Activated CD4-positive, alpha-beta T cell treated with anti-CD3 and anti-CD28 coated beads, Interleukin-2, amount 10 ng/mL, durations not matched to agents 7 days and 5 days (primary cell): ENCODE measurements at places on chromosomes 1 and 21.

GRCh38 chr1:2470290-2471158, 5.6 kb upstream of the PLCH2 start:
- DNase-seq, result no peak

- DNase-seq, result no peak
These were observed 43.3 kb downstream of the SLC37A1 start for GRCh38 chr21:42556960-42557359.

DNA sequence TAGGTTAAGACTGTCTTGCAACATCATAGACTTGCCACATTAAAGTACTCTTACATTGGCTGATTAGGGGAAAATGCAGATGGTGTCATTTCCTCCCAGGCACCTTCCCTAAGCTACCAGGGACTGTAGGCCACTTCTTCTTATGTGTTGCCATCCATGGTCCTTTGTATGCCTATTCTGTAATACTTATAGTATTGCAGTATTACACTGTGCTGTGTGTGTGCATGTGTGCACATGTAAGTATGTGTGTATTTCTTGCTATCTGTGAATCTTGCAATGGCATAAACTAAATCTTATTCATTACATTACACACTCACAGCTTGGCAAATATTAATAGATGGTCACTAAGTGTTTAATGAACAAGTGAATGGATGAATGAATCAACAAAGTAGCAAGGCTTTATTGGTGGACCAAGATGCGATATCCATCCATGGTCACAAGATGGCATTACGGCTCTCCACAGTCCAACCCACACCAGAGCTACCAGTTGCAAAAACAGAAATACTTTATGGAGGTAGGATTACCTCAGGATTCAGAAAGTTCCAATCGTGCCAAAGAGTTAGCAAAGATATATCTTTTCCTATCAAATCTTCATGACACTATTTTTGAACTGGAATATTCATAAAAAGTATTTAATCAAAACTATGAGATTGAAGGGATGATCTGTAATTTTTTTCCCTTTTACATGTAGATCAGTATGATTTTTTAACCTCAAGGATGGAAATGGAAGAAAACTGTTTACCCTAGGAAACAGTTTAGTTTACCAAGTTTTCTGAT, 160.2 kb downstream of the DENND1B start:
- peak; percentile 25 for DNase-seq

DNA sequence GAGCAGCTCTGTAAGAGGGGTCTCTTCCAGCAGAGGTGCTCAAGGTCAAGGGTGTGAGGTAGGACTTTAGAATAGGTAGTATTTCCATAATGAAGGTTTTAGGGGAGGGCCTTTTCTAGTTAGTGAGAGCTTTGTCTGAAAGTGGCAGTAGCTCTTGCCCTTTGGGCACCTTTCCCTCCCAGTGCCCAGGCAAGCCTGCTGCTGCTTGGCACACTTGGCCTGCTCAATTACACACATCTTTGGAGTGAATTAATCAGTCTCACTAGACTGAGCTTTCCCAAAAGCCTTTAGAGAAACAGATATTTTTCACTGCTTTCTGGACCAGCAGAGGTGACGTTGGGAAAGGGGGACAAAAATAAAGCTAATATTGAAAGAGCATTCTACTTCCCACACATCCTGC, 48.0 kb downstream of the MAB21L3 start:
- DNase-seq, result no peak

DNA sequence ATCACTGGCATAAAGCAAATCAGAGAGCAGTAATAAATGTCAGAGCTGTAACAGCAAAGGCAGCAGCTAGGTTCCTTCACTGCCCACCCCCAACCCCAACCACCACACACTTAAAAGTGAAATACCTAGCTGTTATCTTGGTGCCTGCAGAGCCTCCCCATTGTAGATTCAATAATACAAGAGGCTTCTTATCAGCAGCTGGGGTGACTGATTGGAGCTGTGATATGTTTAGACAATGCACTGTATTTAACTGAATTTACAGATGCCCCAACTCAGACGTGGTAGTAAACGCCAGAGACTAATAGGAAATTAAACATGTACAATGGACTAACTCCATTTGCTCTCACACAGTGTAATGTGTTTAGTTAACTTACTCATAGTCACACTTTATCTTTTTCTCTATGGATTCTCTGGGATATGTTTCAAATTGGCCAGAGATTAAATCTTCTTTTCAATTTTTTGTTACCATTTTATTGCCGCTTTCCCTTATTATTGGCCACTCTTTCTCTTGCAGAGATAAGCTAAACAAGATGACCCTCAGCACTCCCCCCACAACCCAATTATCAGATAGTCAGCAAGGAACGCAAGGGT, 117.1 kb downstream of the ESRRG start:
- DNase-seq, result no peak

DNA sequence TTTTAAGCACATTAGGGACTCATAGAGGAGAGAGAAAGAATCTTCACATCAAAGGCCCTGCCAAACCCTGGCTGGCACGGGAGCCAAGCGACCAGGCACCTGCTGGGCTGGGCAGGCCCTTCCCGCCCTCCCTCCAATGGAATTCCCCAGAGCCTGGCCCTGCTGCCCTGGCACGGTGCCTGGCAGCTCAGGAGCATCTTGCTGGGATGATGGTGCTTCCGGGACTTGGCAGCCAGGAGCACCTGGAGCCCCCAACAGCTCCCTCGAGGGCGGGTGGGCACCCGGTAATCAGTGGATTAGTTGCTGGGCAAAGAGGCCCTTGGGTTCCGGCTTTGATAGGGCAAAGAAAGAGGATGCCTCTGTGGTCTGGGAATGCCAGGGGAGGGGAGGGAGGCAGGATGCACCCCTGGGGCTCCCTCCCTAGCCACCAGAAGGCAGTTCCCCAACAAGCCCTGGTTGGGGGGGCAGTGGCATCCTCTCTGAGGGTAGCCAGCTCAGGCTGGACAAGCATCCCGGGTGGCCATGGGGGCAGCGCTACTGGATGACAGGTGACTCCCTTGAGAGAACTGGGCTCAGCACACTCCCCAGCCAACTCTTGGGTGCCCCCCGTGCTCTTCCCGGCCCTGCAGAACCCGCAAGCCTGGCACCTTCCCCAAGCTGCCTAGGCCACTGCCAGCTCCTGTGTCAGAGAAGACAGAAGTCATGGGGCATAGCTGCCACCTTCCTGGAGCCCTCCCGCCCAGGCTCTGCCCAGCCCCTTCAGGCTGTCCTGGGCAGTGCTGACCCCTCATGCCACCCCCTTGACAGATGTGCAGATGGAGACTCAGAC, 26.4 kb downstream of the KRTAP10-1 start:
- DNase-seq, result no peak

DNA sequence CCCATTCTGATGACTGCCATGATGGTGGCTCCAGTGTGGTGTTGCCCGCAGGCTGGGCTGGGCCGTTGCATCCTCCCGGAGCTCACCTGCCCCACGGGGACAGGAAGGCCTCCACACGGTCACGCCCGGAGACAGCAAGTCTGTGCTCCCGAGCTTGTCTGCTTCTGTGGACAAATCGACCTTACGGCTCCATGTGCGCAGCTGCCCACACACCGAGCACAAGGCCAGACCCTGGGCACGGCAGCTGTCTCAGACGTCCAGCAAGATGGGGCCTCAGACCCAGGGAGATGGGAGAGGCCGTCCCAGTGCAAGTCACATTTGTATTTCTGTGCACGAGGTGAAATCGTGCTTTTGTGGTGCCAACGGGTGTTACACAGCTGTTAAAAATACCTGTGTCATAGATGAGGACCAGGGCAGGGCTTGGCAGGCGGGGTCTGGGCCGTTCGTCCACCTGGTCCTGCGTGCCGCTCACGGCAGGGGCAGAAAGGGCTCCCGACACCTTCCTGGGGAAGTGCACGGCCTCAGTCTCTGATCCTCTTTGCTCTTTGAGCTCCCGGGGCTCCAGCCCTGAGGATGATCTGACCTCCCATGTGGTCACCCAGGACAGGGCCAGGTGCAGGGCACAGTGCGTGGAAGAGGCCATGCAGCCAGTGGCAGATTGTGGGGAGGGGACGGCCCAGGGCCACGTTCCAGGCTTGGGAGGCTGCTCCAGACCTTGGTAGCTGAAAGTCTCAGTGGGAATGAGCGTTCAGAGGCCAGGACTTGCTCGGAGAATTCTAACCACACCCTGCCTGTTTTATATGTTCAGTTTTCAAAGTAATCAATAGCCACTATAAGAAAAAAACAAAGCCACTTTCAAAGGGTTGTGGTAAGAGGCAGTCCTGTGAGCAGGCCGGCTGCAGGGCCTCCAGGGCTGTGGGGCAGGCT, 13.5 kb downstream of the COL6A1 start:
- no peak for DNase-seq

- DNase-seq, result no peak
These were observed 210.8 kb downstream of the COL11A1 start for GRCh38 chr1:102897557-102897956.

- DNase-seq, result no peak
These were observed 50.4 kb upstream of the RC3H1 start for GRCh38 chr1:174072581-174072980.
